AG10803 (cell line): ENCODE measurements at places on chromosomes 4 and X.
A peak's percentile ranks its signal among the peaks of the same experiment; 100 is the strongest.

- DNase-seq = no peak
Measured at GRCh38 chr4:162232349-162232748, 68.5 kb upstream of the FSTL5 start.

DNA sequence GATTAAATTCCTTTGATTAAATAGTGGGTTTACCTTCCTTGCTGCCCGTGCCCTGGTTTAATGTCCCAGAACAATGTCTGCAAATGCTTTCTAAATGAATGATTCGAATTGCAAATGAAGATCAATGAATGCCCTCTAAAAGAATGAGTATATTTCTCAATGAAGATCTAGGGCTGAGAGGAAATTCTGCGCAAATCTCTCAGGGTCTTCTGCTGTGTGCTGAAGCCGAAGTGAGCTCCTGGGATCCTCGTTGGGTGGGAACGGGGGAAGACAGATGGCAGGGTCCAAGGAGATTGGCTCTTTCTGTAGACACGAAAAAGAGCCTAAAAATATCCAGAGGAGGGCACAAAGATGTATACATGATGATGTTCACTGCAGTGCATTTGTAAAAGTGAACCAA is 224.8 kb downstream of the STIM2 start:
- DNase-seq = no peak

DNA sequence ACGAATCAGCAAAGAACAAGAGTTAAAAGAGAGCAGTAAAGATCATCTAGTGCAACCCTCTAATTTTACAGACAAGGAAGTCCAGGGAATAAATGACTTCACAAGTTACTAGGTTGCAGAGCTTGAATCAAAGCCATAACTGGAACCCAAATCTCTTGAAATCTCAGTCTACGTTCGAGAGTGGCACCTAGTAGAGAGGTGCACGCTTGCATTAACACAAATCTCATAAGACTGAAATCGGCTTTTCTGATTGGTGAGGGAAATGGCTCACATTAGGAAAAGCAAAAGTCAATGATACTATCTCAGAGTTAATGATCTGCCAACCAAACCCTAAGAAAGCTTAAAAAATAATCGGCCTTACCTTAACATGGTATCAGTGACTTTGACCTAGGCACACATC is 43.0 kb downstream of the FAT1 start:
- no peak for DNase-seq

- DNase-seq = no peak
Measured at GRCh38 chr4:81751531-81752289, 280.0 kb upstream of the RASGEF1B start.

DNA sequence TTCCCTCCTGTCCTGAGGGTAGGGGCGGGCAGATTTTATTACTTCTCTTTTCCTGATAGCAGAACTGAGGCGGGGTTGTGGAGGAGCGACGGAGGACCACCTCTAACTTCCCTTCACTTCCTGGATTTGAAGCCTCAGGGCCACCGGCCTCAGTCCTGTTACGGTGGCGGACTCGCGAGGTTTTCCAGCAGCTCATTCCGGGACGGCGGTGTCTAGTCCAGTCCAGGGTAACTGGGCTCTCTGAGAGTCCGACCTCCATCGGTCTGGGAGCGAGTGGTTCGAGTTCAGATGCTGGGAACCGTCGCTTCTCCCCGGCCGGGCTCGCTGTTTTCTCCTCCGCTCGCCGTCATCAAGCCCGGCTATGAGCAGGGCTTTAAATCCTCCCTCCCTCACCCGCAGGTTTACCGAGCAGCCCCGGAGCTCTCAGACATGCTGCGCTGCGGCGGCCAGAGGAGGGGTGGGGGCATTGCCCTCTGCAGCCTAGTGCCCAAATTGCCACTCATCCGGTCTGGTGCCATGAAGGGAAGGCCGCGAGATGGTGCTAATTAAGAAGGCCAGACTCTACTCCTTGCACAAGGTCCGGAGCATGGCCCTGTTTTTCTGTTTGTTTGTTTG is 23.3 kb downstream of the HAND2 start:
- DNase-seq = no peak

DNA sequence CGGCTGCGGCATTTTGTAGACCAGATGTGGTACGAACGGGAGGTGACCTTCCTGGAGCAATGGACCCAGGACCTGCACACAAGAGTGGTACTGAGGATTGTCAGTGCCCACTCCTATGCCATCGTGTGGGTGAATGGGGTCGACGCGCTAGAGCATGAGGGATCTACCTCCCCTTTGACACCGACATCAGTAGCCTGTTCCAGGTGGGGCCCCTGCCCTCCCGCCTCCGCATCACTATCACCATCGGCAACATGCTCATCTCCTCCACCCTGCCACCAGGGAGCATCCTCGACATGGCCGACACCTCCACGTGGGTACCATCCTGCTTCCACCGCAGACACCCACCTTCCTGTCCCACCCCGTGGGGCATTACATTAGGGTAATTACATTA is 46.2 kb downstream of the SMARCA5 start:
- no peak for DNase-seq

DNA sequence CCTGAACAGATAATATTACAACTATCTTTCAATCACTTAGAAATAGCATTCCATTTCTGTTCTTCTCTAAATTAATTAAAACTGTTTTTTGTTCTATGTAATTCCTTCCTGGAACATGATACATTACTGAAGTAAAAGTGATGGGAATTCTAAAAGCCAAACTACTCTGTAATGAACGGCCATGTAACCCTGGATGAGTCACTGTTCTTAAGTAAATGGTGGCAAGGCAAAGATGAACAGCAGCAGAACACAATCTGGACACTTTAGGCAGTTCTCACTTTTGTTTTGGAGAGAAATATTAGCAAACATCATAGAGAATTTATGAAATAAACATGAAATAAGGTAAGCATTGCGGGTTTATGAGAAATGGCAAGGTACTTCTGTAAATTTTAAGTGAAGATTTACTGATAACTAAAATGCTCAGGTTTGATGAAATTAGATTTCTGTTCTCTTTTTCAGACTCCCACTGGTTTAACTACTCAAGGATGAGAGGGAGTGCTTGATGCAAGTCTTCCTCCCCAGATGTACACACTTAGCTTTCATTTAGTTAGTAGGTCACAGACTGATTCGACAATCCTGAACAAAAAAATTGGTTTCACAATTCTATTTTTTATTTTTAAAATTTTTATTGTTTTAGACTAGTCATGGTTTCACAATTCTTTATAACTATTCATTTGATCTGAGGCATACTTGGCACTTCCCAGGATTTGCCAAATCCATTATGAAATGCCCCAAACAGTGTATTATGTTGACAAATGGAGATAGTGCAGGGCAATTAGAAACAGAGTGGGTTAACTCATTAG is 964 bp upstream of the GPR82 start:
- peak; percentile 51 for DNase-seq

DNA sequence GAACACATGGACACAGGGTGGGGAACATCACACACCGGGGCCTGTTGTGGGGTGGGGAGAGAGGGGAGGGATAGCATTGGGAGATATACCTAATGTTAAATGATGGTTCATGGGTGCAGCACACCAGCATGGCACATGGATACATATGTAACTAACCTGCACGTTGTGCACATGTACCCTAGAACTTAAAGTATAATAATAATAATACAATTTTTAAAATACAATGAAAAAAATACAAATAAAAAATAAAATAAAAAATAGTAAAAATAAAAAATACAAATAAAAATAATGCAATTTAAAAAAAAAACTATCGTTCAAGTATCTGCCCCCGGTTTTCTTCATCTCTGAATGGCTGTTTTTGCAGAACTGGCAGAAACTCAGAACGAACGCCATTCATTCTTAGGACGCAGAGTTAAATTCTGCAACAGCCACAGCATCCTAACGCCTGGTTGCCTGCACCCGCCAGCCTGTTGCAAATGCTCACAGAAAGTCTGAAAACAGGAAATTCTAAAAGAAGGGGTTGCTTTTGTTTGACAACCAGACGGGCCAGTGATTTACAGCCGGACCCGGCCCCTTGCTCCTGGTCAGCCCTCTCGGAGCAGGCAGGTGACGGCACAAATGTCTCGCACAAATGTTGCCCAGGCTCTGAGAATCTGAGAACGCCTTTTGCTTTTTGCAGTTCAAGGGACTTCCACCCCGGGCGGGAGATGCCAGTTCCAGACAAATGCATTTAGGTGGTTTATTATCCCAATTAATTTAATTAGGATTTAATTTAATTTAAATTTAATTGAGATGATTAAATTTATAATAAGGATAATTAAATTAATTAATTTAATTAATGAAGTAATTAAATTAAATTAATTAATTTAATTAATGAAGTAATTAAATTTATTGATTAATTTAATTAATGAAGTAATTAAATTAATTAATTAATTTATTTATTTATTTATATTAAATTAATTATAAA is 47.8 kb downstream of the CRLF2 start:
- DNase-seq = no peak

- DNase-seq = no peak
Measured at GRCh38 chr4:120918092-120918491, 4.4 kb downstream of the PRDM5 start.

DNA sequence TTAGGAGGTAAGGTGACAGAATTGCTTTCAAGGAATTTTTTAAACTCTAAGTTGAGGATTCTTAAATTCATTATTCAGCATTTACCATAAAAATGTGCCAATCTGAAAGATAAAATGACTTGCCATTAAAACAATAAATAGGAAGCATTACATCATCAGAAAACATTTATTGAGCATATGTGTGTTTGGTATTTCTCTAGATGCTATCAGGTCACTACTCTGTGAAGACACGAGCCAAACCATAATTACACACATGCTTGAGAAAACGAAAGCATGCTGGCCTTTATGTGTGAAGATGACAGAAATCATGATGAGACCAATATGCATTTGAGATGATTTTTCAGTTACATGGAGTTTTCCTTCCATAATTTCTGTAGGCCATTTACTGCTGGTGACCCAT is 12.3 kb upstream of the IL21 start:
- peak; percentile 55 for DNase-seq

DNA sequence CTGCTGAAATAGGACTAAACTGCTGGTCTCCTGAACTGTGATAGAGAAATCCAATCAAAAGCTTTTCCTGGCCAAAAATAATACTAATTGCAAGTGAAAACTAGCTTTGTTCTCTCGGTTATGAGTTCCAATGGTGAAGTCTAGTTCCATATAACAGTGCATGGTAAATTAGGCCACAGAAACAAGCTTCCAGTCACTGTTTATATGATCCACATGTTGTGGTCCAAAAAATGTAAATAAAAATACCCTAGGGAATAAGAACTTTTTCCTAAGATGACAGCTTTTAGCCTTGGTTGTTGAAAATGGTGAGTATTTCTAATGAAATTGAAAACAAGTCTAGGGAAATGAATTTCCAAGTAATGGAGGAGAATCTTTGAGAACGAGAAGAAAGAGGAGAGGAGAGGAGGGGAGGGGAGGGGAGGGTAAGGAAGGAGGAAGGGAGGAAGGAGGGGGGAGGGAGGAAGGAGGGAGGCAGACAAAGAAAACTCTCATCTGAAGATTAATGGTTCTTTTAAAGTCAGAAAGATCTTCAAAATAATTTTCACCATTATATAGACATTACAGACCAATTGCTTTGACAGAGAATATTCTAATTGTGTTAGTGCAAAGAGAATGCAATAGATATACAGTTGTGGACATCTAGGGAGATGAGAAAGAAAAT is 26.1 kb downstream of the PALLD start:
- peak; percentile 49 for DNase-seq
